ENCODE measurements at places on chromosomes 12 and 14. TPM values are rescaled to one million over a fixed set of nuclear protein-coding genes. Genes with fewer than 3 reads are reported as not detected.

Gene MRPS35
- total RNA-seq = 96.3 TPM

Gene KCNMB4
- total RNA-seq = 0.18 TPM

Gene ISM2
- 0.39 TPM for total RNA-seq

Gene MDGA2
- total RNA-seq = not detected

Gene RIC8B
- 9.8 TPM for total RNA-seq

Gene JDP2
- 22.0 TPM for total RNA-seq

Gene CTSG
- total RNA-seq = not detected

Gene KLRC2
- total RNA-seq = 1.4 TPM

Gene GDF3
- not detected for total RNA-seq

Gene TMEM132C
- total RNA-seq = not detected

Gene P2RX7
- not detected for total RNA-seq

Gene SDS
- total RNA-seq = 0.64 TPM

Gene FOXN4
- 0.12 TPM for total RNA-seq

Gene CCDC85C
- total RNA-seq = 42.1 TPM

Gene KRT72
- total RNA-seq = not detected

Gene RNFT2
- 2.6 TPM for total RNA-seq

Gene STYK1
- 0.23 TPM for total RNA-seq

Gene GYS2
- total RNA-seq = not detected

Gene SLC24A4
- total RNA-seq = 0.10 TPM

Gene FAM181A
- not detected for total RNA-seq

Gene KMT2D
- total RNA-seq = 42.3 TPM

Gene FLVCR2
- 2.3 TPM for total RNA-seq

Gene BICDL1
- total RNA-seq = 4.5 TPM

Gene IRAK3
- total RNA-seq = 0.09 TPM

Gene PMCH
- total RNA-seq = not detected

Gene MYO1A
- total RNA-seq = 0.15 TPM

Gene TSPAN9
- total RNA-seq = 16.7 TPM

Gene ADSS1
- total RNA-seq = 5.8 TPM

Gene MIPOL1
- 1.4 TPM for total RNA-seq

Gene NKX2-1
- 0.06 TPM for total RNA-seq

Gene CLEC2A
- total RNA-seq = not detected

Gene KRT3
- total RNA-seq = not detected
